ENCODE measurements at places on chromosomes 7 and 10.

DNA sequence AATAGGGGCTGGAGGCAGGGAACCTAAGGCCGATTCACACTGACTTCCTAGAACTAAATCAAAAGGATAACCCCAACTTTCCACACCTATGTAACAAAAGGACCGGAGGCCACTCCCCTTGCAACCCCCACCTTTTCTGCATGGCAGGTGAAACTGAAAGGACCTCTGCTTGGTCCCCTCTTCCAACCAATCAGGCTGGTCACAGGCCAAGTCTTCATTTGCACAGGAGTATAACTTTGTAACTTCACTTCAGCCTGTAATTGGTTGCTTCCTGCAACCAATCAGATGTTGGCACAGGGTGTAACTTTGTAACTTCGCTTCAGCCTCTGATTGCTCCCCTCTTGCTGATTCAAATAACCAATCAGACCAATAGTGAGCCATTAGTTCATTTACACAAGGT, 190.0 kb downstream of the FAM107B start:
- no peak for DNase-seq

- no peak for DNase-seq
Observed at GRCh38 chr10:36424502-36424901, 700.9 kb upstream of the ANKRD30A start.

DNA sequence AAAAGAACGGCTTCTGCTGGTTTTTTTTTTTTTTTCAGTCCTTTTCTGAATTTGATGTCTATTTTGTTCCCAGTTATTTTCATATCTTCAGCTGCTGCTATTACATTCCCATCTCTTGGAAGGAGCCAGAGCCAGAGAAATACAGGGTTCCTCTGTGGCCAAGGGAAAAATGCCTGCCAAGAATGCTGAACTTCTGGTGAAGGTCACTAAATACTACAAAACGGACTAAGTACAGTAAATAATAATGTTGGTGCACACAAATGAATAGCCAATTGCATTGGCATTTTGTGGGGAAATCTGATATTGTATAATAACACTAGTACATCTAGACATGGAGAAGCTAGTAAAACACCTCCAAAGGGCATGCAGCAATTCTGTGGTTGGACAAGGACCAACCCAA, 56.3 kb upstream of the ZEB1 start:
- no peak for DNase-seq

GRCh38 chr10:3408603-3409365, 236.2 kb upstream of the PITRM1 start:
- peak; percentile 15 for DNase-seq

DNA sequence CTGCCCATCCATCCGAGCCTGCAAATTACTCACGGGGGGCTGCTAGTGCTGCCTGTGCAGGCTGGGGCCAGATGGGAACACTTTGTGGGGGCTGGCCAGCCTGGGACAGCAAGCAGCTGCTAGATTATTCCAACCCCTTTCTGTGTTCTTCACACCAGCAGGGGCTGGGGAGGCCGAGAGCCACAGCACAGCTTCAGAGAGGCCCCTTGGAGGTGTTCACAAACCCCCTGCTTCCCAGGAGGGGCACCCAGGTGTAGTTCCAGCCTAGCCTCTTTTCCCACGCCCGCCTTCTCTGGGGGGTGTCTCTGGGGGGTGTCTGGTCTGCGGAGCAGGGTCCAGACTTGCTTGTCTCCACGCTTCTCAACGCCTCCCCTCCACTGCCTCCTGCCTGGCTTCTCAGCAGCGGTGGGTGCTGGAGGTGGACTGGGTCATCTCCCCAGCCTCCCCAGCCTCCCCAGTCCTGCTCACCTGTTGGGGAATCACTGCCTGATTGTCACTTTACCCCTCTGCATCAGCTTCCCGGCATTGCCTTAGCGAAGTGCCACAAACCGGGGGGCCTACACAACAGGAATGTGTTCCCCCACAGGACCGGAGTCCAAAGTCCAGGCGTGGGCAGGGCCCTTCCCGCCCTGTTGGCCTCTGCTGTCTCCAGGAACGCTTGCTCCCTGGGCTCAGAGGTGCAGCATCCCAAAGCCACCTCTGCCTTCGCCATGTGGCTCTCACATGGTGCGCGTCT, 74.0 kb upstream of the EN2 start:
- no peak for DNase-seq

GRCh38 chr10:110762109-110762848, 109.4 kb upstream of the PDCD4 start:
- DNase-seq: no peak

DNA sequence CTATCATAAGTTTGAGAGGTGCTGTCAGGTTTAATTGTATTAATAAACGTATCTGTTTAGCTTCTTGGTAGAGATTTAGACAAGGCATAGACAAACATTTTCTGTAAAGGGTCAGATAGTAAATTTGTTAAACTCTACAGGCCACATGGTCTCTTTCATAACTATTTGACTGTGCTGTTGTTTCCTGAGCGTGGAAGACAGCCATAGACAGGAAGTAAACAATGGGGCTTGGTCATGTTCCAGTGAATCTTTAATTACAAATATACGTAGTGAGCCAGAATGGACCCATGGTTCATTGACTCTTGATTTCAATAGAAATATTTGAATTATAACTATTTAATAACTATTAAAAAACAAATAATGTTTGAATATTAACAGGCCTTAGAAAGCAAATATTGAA, 451.1 kb downstream of the SH2D4B start:
- no peak for DNase-seq

DNA sequence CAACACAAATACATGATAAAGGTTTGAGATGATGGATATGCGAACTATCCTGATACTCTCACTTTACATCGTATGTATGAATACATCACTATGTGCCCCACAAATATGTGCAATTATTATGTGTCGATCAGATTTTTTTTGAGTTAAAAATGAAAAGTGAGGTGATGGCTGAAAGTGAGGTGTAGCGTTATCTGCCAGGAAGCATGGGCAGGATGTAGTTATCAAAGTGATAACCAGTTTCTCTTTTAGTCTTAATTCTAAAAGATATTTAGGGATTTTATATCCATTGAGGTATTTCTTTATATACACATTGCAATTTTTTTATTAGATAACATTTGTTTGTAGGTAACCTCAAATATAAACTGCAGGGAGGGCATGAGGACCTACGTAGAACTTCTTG, 15.6 kb upstream of the KLF6 start:
- DNase-seq: no peak

DNA sequence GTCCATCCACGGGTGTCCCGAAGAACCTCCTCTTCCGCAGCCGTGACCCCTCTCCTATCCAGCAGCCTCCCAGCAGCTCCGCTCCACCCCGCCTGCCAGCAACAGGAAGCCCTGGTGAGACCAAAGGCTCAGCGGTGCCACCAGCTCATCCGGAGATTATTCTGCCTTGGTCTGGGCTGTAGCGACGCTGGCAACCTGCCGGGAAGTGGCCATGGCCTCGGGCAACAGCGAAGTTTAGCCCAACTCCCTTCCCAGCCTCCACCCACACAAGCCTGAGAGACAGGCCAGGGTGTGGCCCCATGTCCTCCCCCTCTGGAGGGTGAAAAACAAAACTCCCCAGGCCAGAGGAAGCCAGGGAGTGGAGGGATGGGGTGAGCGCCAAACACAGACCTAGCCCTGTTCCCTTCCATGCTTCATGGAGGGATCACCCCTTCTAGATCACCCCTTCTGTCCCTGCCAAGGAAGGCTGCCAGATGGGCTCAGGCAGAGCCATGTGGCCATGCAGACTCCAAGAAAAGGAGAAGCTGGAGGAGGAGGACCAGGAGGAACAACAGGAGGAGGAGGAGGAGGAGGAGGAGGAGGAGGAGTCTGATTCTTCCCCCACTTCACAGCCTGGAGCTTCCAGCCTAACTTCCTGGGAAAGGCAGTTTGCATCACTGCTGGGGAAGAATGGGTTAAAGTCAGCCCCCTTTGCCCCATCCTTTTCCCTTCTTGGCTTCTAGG, 918 bp downstream of the CALHM2 start:
- DNase-seq: peak; percentile 55

DNA sequence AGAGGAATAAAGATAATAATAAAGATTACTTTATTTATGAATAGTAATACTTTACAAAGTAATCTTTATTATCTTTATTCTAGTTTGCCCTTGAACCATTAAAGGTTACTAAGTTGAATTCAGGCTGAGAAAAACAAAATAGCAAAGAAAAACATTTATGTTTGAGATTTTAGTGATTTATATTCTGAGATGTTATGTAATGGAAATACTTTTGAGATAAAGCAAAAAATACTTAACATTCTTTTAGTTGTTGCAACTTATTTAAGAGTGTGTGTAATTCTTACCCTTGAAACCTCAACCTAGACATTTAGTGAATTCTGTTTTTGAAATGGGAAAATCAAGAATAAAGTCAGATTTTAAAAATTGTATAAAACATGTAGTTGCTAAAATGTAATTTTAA, 40.0 kb downstream of the MINPP1 start:
- DNase-seq: no peak

DNA sequence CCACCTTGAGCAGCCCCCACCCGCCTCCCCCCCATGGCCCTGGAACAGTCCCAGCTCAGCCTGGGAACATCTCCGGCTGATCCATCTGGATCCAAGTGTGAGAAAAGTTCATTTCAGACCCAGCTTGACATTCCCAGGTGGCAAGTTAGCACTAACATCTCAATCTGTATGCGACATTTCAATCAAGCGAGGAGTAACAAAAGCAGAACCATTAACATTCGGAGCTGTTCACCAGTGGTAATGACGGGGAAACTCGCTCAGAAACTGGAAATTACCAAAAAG, 65.4 kb downstream of the PAX2 start:
- DNase-seq: no peak

- DNase-seq: peak; percentile 77
Observed at GRCh38 chr10:96705134-96705533, 15.2 kb downstream of the PIK3AP1 start.

DNA sequence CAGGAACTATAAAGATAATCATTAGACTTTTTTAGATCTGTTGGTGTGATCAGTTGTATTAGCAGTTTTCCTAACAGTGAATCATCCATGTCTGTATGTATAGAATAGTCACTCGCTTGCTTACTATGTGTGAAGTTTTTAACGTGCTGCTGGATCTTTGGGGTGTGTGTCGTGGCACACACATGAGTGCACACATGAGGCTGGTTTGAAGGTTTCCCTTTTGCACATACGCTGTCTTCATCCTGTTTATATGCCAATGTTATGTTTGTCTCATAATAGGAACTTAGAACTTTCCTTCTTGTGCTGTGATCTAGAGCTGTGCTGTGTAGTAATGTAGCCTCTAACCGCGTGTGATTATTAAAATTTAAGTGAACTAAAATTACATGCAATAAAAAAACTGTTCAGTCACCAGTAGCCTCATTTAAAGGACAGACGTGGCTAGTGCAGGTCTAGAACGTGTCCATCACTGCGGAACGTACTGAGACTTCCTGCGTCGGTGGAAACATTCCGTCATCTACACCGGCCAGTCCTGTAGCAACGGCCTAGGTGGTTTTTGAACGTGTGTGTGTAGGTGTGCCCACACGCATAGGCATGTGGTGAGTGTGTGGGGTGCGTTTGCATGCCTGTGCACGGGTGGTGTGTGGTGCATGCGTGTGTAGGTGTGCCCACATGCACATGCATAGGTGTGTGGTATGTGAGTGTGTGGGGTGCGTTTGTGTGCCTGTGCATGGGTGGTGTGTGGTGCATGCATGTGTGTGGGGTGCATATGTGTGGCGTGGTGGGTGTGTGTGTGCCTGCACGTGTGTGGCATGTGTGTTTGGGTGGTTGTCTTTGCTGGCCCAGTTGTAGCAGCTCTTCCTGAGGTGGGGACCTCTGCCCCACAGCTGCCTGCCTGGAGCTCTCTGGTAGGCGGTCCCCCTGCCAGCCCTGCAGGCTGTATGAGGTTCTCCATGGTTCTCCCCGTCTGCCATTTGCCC, 56.6 kb downstream of the INPP5A start:
- no peak for DNase-seq

GRCh38 chr10:18659819-18660535, 746 bp downstream of the ARL5B start:
- peak; percentile 68 for DNase-seq

DNA sequence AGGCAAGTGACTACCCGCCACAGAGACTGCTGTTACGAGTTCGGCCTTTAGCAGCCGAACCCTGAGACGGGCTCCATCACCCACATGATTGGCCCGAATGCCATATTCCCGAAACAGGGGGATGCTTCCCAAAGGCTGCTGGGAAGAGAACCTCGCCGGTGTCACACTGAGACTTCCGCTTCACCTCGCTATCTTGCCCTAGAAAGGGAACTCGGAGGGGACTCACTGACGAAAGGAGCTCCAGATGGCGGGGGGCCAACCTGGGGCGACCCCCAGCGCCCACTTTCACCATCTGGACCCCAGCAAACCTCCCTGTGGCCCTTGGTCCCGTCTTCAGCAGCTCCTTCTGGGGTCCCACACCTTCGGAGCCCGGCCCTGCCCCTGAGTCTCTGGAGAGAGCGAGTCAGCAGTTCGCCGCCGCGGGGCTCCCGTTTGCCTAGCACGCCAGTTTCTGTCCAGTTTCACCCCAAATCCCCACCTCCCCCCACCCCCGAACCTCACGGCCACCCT, 529 bp downstream of the HPS1 start:
- peak; percentile 68 for DNase-seq

DNA sequence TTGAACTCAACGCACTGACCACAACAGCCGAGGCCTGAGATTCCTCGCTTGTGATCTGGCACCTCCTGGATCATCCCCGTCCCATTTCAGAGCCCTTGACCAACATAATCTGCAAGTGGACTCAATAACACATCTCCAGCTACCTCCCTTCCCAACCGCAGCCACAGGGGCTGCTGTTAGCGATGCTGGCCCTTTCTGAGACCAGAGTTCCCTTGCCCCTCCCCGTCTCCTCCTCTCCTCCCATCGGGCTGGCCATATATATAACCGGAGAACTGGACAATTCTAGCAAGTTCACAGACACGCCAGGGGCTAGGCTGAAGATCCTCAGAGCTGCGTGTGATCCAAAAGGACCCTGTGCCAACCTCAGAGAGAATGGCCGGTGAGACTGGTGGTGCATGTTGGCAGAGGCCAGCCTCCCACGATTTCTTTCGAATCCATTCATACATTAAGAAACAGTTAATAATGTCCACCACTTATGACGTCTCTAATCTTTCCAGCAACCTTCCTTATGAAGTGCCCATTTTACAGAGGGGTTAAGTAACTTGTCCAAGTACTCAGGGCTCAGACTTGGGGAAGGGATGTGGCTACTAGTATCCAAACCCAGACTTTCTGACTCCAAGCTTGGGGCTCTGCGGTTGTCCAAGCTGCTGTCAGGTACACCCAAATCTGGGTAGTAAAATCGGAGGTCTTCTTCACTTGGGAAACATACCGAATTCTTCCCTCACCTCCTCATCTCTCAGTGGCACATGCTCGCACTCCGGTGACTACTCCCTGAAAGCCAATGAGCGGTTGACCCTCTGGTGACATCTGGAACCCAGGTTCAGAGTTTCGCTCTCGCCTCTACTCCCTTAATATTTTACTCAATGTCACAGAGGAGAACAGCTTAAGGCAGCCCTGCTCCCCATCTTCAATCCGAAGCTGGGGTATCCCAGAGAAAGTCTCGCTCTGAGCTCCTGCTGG, 11.2 kb upstream of the FEZF1 start:
- no peak for DNase-seq

- no peak for DNase-seq
Observed at GRCh38 chr7:48089046-48090003, at the start of gene UPP1. UPP1 (plus strand) TSS chr7:48089265; CDS start chr7:48094784, 5,519 bp downstream.

- DNase-seq: peak; percentile 56
Observed at GRCh38 chr10:71246591-71247413, 34.4 kb downstream of the UNC5B start.

- DNase-seq: no peak
Observed at GRCh38 chr10:78964952-78965633, 103.7 kb upstream of the ZMIZ1 start.
